ENCODE measurements at places on chromosomes 3 and 15.

- no peak for DNase-seq
Measured at GRCh38 chr15:75090388-75090734, 67.0 kb downstream of the PPCDC start.

DNA sequence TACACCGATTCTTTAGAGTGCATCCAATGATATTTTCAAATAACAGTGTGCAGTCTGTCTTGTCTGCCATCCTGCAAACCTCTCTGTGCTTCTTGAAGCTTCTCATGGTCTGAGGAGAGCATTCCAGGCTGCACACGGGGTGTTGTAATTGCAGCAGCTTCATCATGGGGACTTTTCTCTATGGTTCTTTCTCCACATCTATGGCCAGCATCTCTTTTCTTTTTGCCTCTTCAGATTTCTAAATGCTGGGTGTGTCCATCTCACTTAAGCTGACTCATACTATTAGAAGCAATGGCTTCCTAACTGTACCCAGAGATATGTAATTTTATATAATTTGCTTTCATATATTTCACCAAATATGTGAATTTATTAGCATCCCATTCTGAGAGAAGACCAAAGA is 63.8 kb upstream of the EPHB3 start:
- DNase-seq = no peak

- DNase-seq = no peak
Measured at GRCh38 chr3:145429546-145429945, 731.4 kb downstream of the PLOD2 start.

DNA sequence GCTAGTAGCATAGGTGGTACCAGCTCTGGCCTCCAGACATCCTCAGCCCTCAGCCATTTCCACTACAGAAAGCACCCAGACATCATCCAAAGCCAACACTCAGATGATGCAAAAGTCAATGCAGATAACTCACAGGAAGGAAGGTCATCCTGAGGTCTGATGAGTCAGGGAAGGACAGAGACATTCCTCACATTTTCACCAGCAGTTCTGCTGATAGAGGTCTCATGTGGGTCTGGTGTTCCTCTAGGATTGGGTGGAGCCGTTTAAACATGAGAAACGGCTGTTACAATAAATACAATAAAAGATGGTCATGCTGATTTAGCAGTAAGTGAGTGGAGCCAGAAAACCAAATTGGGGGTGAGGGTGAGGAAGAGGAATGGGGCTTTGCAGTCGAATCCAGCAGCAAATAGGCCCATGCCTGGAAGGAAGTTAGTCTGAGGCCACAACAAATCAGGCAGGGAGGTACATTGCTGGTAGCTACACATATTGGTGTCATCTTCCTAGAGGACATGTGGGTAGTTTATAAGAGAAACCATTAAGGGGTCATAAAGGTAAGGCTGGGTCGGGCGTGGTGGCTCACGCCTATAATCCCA is 33.3 kb upstream of the FLNB start:
- no peak for DNase-seq

DNA sequence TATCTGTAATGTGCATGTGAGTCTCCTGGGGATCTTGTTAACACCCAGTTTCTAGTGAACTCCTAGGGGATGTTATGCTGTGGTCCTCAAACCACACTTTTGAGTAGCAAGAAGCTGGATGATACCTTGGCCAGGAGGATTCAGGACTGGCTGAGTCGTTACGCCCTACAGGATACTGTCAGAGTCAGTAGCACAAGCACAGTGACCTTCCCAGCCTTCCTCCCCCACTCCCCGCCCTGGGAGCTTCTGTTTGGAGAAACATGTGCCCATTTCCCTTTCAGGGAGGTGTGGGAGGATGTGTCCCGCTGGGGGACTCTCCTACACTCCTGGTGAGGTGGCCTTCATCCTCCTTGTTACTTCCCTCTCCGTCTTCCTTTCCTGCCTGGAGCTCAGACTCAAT is 76.4 kb upstream of the TRPM1 start:
- DNase-seq = no peak

GRCh38 chr15:69583626-69584025 is 131.0 kb downstream of the RPLP1 start:
- DNase-seq = no peak

DNA sequence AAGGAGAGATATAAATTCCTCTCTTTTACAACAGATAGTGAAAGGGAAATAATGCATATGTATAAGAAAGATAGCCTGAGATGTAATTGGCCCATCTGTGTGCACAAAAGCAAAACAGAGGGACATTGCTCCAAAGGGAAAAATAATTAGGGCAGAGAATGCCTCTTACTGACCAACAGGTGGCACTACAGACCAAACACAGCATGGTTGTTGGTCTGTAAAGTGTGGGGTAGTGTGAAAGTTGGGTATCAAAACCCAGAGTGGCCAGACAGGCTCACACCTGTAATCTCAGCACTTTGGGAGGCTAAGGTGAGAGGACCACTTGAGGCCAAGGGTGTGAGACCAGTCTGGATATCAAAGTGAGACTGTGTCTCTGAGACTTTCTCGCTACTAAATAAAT is 4.5 kb upstream of the TLNRD1 start:
- DNase-seq = no peak

DNA sequence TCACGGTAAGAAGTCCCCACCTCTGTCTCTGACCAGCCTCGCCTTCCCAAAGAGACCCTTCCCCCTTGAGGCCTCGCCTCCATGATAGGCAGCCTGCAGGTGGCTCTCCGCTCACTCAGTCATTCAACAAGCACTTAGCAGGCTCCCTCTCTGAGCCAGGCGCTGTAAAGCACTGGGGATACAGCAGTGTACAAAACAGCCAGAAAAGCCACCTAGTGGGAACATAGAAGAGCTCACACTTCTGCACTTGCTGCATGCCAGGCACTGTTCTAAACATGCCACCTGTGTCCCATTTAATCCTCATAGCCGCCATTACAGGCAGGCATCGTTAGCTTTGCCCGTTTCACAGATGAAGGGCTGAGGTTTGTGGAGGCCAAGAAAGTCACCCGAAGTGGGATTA is 56.0 kb downstream of the SEMA3G start:
- no peak for DNase-seq

DNA sequence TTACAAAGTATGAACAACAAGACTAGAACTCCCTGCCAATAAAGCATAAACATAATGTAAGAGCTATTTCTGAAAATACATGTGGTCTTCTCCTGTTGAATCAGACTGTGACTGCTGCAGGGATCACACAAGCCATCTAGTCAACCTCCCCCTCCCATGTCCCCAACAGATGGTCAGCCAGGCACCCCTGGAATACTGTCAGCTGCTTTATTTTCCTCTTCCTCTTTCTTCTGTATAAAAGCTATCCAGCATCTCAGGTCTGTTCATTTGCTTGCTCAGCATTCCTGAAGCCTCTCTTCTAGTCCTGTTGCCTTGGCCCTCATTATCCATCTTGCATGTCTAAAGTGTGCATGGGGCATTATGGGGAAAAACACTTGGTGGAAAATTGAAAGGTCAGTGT is 6.5 kb upstream of the MINDY4B start:
- no peak for DNase-seq

DNA sequence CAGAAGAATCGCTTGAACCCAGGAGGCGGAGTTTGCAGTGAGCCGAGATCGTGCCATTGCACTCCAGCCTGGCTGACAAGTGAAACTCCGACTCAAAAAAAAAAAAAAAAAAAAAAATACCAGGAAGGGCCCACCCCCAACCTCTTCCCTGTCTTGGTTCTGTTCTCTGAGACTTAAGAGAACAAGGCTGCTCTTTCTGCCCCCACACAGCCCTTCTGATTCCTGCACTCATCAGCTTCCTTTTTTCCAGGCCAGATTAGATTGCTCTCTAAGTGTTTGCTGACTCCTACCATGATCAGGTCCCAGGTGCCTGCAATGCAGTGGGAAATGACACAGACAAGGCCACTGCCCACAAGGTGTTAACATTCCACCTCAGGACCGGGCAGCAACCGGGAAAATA is 13.0 kb downstream of the TMEM44 start:
- DNase-seq = no peak

GRCh38 chr15:51335087-51335486 is 3.3 kb downstream of the CYP19A1 start:
- no peak for DNase-seq

DNA sequence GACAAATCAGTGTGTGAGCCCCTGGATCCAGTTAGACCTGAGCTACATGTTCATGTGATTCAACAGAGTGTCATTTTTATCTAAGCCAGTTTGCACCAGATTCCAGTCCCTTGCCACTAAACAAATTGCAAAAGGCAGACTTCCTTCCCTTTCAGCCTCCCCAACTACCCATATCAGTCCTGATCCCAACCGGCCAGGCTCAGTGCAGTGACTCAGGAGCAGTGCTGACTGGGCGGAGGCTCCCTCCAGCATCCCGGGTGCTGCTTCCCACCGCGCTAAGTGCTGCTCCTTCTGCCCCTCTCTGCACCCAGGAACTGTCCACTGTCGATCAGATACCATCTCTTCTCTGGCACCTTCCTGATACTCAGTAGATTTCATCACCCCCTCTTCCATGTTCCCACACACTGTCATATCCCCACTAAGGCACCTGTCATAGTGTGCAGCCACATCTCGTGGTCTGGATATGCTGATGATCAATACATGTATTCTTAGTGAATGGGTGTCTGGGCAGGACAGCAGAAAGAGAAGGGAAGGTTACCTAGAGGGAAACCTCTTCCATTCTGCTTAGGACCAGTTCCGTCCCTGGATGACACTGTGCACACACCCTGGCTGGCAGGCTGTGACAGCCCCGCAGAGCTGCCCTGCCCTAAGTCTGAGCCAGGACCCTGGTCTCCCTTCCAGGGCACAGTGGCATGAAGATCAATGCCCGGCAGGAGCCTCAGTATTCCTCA is 108.8 kb upstream of the RAD18 start:
- no peak for DNase-seq

DNA sequence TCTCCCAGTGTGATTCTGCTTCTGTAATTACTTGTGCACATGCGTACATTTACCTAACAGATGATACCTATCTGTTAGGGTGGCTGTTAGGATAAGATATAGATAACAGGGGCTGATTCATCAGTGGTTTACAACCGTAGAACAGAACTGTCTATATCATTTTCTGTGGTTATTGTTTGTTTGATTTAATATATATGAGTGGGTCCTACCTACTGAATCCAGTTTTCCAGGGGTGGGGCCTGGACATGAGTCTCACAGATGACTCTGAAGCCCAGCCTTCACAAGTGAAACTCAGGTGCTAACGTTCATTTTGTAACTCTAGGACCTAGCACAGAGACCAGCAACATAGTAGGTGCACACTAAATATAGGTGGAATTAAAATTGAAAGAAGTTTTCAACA is 10.4 kb upstream of the ACAP2 start:
- DNase-seq = no peak

DNA sequence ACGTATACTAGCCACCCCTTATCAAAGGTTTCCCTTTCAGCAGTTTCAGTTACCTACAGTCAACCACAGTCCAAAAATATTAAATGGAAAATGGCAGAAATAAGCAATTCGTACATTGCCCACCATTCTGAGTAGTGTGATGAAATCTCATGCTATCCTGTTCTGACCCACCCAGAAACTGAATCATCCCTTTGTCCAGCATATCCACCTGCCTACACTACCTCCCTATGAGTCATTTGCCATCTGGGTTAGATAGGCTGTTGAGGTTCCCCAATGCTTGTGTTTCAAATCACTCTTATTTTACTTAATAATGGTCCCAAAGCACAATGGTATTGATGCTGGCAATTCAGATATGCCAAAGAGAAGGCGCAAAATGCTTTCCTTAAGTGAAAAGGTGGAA is 15.3 kb upstream of the PHC3 start:
- no peak for DNase-seq

- no peak for DNase-seq
Measured at GRCh38 chr15:58520464-58520863, 88.7 kb downstream of the LIPC start.

- no peak for DNase-seq
Measured at GRCh38 chr15:66883284-66883911, 181.4 kb downstream of the SMAD6 start.

GRCh38 chr3:136772709-136773108 is 20.5 kb upstream of the STAG1 start:
- DNase-seq = no peak

DNA sequence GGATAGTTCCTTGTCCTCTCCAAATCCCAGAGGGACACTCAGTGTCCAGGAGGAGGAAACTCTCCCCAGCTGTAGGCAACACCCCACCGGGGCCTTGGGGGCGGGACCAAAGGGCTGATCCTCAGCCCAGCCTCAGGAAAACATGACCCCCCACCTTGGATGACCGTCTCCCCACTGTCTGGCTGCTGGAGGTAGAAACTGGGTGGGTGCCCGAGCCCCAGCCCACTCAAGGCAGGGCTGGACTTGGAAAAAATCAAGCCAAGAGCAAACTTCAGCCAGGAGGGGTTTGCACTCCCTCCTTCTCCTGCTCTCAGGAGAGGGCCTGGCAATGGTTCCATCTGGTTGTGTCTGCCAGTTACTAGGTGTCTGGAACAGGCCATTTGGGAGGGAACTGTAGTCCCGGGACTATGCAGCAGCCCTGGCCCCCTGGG is 3.6 kb upstream of the RASL12 start:
- no peak for DNase-seq

DNA sequence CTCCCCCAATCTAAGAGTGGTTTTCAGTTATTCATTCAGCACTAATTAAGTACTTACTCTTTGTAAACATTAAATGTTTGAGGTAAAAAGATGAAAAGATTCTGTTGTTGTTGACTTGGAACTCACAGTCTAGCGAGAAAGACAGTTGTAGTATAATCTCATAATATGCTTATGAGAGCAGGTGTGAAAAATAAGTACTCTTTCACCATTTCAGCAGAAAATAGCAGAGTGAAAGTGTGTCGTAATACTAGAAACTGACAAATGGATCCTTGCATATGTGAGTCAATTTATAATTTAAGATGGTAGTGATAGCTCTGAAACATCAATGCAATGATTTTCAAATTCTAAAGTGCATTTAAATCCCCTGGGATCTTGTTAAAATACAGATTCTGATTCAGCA is 618.8 kb upstream of the CCDC54 start:
- DNase-seq = no peak

- no peak for DNase-seq
Measured at GRCh38 chr3:8739757-8740504, 6.3 kb downstream of the CAV3 start.

DNA sequence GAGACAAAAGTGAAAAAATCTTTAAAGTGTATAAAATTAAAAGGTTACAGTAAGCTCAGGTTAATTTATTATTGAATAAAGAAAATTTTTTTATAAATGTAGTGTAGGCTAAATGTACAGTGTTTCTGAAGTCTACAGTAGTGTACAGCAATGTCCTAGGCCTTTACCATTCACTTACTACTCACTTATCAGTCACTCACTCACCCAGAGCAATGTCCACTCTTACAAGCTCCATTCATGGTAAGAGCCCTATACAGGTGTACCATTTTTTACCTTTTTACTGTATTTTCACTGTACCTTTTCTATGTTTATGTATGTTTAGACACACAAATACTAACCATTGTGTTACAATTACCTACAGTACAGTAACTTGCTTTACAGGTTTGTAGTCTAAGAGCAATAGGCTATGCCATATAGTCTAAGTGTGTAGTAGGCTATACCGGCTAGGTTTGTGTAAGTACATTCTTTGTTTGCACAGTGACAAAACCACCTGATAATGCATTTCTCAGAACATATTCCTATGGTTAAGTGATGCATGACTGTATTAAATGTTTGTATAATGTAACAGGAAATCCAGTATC is 38.1 kb upstream of the NECTIN3 start:
- no peak for DNase-seq

GRCh38 chr15:52343831-52344230 is 48.2 kb upstream of the MYO5C start:
- DNase-seq = no peak
